COR-L47 (cell line): ENCODE measurements at places on chromosomes 1 and 21.
A peak's percentile ranks its signal among the peaks of the same experiment; 100 is the strongest.

DNA sequence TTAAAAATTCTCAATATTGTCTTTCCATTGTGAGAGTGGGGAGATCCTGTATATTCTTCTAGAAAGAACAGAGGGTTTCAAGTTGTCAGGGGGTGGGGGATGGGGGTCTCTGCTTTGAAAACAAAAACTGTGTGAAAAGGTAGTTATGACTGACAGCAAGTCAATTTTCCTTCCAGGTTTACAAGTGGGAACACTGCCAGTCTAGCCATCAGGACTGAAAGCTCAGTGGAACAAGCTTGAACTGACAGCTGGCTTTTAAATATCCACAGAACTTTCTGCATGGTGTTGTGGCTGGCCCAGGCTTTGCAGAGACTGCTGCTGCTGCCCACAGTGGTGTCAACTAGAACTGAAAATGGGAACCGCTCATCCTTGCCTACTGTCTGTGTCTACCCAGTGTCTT lies 162.6 kb downstream of the TNR start:
- DNase-seq, result no peak

DNA sequence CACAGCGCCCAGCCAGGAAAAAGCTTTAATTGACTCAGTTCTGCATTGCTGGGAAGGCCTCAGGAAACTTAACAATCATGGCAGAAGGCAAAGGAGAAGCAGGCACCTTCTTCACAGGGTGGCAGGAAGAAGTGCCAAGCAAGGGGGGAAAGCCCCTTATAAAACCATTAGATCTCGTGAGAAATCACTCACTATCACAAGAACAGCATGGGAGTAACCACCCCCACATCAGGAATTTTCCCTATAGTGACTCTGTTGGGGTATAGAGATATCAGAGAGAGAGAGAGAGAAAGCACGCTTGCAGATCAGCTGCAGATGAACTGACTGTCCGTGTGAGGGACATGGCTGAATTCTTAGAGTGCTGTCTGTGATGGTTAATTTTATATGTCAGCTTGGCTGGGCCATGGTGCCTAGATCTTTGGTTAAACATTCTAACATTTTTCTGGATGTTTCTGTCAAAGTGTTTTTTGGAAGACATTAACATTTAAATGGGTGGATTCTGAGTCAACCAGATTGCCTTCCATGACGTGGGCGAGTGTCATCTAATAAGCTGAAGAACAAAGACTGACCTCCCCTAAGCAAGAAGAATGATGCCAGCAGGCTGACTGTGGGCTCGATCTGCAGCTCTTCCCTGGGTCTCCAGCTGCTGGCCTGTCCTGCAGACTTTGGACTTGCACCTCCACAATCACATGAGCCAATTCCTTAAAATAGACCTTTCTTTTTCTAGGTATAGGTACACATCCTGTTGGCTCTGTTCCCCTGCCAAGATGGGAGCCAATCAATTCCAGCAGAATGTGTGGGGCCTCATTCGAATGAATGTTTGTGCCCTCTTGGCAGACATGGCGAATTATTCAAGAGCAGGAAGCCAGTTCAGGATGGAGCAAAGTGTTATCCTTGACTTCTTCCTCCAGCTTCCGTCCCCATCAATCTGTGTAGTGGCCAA lies 21.4 kb upstream of the CPT2 start:
- DNase-seq, result no peak

DNA sequence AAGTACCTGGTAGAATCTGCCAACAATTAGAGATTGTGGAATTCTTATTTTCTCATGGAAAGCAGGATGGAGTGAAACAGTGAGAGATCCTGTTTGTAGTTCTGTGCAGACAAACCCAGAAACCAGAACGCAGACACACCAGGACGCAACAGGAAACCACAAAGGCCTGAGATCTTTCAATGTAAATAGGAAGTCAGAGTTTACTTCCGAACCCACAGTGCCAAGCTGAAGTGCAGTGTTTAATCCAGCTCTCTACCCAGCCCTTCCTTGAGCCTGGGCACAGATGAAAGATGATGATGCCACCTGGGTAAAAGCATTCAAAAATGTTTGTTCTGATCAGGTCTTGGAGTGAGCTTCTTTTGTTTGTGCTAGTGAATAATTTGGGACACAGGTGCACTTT lies 244.2 kb upstream of the HOOK1 start:
- peak; percentile 55 for DNase-seq

GRCh38 chr1:44696789-44697345 lies 22.4 kb downstream of the ARMH1 start:
- no peak for DNase-seq

- DNase-seq, result no peak
Measured at GRCh38 chr1:98437540-98437939, 224.0 kb upstream of the SNX7 start.

DNA sequence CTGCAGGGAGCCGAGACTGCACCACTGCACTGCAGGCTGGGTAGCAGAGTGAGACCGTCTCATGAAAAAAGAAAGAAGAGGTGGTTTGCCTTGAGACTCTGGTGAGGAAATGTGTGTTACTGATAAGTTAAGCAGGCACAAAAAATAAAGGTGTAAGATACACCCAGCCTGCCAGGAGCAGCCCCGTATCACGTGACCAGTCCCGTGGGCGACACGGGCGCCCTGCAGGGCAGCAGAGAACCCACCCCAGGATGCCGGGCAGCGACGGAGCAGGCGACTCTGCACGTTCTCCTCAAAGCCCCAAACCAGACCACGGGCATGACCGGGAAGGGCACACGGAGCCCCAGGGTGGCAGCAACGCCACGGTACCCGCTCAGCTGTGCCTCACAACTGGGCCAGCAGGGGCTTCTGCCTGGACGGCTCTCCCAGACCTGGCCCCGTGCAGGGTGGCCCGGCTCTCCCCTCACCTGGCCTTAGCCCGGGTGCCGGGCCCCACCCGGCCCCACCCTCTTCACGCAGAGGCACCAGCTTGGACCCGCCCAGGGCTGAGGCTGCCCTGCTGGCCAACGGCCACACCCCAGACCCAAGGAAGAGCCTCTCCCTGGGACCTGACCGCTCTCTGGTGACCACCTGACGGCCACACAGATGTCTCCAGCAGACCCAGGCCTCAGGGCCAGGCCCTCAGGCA lies 8.1 kb upstream of the TNFRSF4 start:
- DNase-seq, result no peak

DNA sequence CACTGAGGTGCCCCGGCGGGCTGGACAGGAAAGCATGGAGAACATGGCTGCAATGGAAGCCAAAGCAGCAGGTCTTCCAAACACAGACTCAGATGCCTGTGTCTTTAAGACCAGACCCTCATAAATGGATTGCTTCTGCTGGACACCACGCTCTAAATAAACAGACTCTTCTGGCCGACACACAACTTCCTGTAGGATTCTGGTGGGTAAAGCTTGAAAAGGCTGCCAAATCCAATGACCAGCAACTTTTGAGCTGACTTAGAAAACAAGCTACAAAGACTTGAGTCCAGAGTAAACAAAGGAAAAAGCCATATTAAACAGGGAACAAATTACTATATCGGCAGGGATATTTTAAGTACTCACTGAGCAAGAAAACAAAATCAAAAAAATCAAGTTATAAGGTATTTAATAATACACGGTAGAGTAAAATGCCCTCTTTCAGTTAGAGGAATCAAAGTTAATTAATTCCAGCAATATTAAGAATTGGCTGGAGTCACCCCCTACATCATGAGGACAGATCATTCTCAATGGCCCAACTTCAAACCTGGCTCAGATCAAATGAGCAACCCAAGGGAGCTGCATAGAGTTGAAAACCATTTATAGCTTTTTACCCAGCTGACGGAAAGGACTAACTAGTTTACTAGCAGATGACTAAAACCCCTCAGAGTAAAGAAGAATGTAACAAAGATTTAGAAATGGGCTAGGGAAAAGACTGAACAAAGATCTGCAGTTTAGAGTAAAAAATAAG lies 102.4 kb downstream of the TGFBR3 start:
- no peak for DNase-seq

- DNase-seq, result no peak
Measured at GRCh38 chr1:89611721-89612120, 21.2 kb upstream of the LRRC8C start.

DNA sequence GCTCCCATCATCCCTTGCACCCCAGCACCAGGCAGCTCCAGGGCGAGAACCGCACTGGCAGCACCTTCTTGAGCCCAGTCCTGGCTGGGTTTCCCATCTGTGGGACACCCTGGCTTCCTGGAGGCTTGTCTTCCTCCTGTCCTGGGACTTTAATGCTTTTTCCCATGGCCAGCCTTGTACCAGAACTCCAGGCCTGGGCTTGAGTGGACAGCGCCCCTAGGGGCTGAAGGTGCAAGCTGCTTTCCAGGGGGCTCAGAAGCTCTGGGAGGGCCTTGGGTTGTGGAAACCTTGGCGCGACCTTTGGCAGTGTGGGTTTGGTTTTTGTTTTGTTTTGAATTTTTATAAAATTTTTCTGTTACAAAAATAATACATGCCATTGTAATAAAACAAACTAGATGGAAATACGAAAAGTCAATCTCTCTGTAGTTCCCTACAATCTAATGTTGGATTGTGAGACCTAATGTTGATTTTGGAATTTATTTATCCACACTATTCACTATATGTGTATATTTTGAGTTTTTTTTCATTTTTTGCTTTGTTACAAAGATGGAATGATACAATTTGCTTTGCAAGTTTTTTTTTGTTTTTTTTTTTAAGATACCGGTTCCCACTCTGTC lies 33.8 kb upstream of the RPL11 start:
- peak; percentile 19 for DNase-seq

DNA sequence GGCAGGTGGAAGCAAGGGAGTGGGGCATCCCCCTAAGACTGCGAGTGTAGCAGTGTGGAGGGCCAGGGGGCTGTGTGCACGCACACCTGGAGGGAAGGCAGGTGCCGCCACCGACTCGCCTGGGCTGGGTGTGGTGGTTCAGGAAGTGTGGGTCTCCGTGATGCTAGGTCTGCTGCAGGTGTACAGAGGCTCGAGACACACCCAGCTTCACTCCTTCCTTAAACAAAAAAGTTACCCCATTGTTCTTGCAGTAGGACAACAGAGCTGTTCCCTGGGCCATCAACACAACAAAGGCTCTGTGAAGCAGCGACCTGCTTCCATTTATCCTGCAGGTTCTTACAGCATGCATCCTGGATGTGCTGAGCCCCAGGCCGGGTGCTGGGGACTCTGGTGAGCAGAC lies 100.4 kb upstream of the TMEM51 start:
- no peak for DNase-seq

DNA sequence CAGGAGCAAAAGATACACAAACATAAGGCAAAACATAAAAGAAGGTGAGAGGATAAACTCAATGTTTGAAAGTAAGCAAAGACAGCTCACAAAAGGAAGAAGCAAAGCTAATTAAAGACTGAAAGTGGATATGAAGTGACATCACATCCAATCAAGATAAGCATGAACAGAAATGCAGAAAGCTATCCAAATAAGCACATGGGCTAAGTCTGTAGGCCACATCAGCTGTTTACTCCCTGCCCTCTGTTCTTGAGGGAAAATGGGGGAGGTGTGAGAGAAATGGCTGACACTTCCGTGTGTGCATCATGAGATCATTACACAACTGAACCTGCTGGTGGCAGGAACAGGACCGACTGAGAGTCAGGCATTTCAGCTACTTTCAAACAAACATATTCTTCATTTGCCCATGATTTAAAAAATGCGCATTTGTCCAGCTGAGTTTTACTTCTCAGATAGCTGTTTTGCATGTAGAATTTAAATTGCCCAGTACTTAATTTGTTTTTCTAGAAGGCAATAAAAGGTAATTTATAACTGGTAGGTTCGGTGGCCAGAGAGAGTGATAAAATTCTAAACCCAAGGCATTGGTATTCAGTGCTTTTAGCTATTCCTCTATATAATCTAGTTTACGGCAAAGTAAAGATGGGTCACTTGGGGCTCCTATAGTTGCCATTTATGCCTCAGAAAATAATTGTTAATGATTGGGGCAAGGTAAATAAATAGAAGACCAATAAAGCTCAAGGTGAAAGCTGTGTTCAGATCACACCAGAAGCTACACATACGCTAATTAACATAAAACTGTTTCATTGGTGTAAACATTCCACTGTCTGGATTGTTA lies 27.2 kb upstream of the MAN1A2 start:
- no peak for DNase-seq

DNA sequence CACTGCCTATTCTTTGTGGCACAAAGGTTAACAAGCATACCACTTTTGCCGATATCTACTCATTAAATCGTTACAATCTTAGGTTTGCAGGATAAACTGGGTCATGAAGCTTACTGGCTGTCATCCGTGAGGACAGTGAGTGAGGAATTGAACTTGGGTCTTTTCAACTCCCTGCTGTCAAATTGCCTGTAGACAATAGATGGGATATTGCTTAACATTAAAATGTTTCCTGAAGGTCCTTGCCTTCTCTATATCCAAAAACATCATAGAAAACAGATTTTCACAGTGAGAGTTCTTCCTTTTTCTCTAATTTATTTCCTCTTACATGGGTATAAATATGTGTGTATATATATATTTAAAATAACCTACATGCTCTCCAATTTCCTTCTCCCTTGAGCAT lies 257.8 kb downstream of the LMO4 start:
- DNase-seq, result no peak

- peak; percentile 76 for DNase-seq
Measured at GRCh38 chr1:215475796-215476481, 91.2 kb upstream of the KCTD3 start.

GRCh38 chr1:194277927-194278326 lies 1091.5 kb upstream of the B3GALT2 start:
- DNase-seq, result no peak
